ENCODE measurements at places on chromosomes 6 and 20. TPM values are rescaled to one million over a fixed set of nuclear protein-coding genes. Genes with fewer than 3 reads are reported as not detected.

HRH3 gene
- total RNA-seq, result not detected

AP5S1 gene
- total RNA-seq, result 12.3 TPM

NNAT gene
- not detected for total RNA-seq

MCCD1 gene
- total RNA-seq, result not detected

THBS2 gene
- total RNA-seq, result 0.10 TPM

MMS22L gene
- total RNA-seq, result 27.1 TPM

MAP7 gene
- 0.21 TPM for total RNA-seq

PPP1R3G gene
- 0.10 TPM for total RNA-seq

DNA sequence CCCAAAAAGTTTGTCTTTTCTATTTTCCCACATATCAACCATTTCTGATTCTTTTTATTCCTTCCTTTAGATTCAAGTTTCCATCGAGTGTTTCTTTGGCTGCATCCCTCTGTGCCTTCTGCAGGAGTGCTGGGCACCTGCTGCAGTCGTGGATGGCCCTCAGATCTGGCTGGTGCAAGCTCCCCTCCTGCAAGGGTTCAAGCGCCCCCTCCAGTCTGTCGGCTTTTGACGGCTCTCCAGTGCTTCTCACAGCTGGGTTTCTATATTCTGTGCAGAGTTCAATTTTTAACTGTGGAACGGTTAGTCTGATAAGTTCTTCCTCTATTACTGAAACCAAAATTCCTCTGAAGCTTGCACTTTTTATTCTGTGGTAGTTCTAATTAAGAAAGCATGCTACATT, 132.1 kb downstream of the HUS1B start:
- DNase-seq, result no peak
- no peak overlapping the region for H3K27ac ChIP-seq
- H3K36me3 ChIP-seq, result peaks cover 7% of the 10 kb centered on the region
- no peaks in the 10 kb centered on the region for H3K27me3 ChIP-seq

DNA sequence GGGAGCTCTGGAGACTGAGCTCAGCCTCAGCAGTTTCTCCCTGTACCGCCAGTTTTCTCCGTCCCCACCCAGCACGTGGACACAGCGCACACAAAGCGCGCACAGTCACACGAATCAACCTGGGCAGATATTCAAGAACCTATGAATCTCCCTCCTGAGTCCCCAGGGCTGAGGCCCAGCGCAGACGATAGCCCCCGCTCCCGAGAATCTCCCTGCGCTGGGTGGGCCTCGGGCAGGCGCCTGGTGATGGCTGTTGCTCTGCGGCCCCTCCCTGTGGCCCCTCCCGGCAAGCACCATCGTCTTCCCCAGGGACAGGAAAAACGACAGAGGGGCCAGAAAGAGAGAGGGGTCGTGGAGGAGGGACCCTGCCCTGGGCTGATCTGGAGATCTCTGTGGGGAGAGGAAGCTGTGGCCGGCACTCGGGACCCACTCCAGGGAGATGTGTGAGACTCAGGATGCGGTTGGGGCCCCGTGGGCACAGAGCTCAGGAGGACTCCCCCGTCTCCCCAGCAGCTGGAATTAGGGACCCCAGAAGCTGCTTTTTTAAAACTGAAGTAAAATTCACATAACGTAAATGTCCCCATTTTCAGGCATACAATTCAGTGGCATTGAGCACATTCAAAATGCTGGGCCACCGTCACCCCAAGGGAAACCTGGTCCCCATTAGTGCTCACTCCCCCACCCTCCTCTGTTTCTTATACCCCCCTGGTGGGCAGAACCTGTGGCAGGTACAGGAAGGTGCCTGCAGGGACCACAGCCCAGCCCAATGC, 330.8 kb downstream of the TAF4 start:
- no peaks in the 10 kb centered on the region for H3K27me3 ChIP-seq
- no peaks in the 10 kb centered on the region for H3K4me1 ChIP-seq
- no peaks in the 10 kb centered on the region for H3K36me3 ChIP-seq
- DNase-seq, result no peak

GRCh38 chr6:11414176-11414963, 123.2 kb upstream of the TMEM170B start:
- DNase-seq, result peak; percentile 72
- H3K4me3 ChIP-seq, result no peak overlapping the region
- H3K4me1 ChIP-seq, result peaks cover 30% of the 10 kb centered on the region
- no peaks in the 10 kb centered on the region for H3K27me3 ChIP-seq
- no peaks in the 10 kb centered on the region for H3K36me3 ChIP-seq
- H3K27ac ChIP-seq, result 0 out of 2 replicates have a peak overlapping the region, but pooled peaks have one; percentile 4

GRCh38 chr6:5401845-5402738, 140.8 kb downstream of the FARS2 start:
- no peaks in the 10 kb centered on the region for H3K4me1 ChIP-seq
- peaks cover 3% of the 10 kb centered on the region for H3K36me3 ChIP-seq
- no peak for DNase-seq
- H3K27me3 ChIP-seq, result no peaks in the 10 kb centered on the region
- no peak overlapping the region for H3K27ac ChIP-seq

GRCh38 chr20:45341939-45342854, 6.0 kb downstream of the SDC4 start:
- H3K36me3 ChIP-seq, result no peaks in the 10 kb centered on the region
- H3K4me3 ChIP-seq, result no peak overlapping the region
- peaks cover 6% of the 10 kb centered on the region for H3K4me1 ChIP-seq
- DNase-seq, result no peak

GRCh38 chr6:15342114-15342513, 96.2 kb downstream of the JARID2 start:
- no peak overlapping the region for H3K27ac ChIP-seq
- no peak overlapping the region for H3K4me3 ChIP-seq
- no peaks in the 10 kb centered on the region for H3K36me3 ChIP-seq
- no peaks in the 10 kb centered on the region for H3K27me3 ChIP-seq
- H3K4me1 ChIP-seq, result peaks cover 38% of the 10 kb centered on the region

- no peak overlapping the region for H3K4me3 ChIP-seq
- H3K27me3 ChIP-seq, result no peaks in the 10 kb centered on the region
- no peaks in the 10 kb centered on the region for H3K36me3 ChIP-seq
- H3K27ac ChIP-seq, result no peak overlapping the region
- no peaks in the 10 kb centered on the region for H3K4me1 ChIP-seq
- DNase-seq, result no peak
These were observed 67.5 kb downstream of the PHACTR3 start for GRCh38 chr20:59671661-59672471.

- no peaks in the 10 kb centered on the region for H3K4me1 ChIP-seq
- H3K36me3 ChIP-seq, result no peaks in the 10 kb centered on the region
- no peak for DNase-seq
- no peaks in the 10 kb centered on the region for H3K27me3 ChIP-seq
- H3K27ac ChIP-seq, result no peak overlapping the region
These were observed 66.3 kb downstream of the PPP1R3G start for GRCh38 chr6:5151360-5151954.

DNA sequence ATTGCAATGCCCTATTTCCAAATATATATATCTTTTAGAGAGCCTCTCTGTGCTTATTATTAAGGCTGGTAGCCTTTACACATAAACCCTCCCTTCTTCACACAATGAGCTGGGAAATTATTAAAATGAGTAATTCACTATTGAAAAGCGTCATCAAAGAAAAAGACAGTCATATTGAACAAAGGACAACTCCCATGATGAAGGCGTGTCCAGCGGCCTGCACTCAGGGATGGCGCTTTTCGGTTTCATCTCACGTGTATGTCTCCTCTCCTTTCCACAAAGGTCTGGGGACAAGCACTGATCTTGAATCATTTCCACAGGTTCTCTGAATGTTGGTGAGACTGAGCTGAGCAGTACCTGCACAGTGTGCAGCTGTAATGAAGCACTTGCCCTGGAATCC, 3.5 kb downstream of the SERPINB9 start:
- peak overlapping the region; percentile 43 for H3K27ac ChIP-seq
- no peaks in the 10 kb centered on the region for H3K36me3 ChIP-seq
- peaks cover 29% of the 10 kb centered on the region for H3K4me1 ChIP-seq
- no peaks in the 10 kb centered on the region for H3K27me3 ChIP-seq
- DNase-seq, result no peak

DNA sequence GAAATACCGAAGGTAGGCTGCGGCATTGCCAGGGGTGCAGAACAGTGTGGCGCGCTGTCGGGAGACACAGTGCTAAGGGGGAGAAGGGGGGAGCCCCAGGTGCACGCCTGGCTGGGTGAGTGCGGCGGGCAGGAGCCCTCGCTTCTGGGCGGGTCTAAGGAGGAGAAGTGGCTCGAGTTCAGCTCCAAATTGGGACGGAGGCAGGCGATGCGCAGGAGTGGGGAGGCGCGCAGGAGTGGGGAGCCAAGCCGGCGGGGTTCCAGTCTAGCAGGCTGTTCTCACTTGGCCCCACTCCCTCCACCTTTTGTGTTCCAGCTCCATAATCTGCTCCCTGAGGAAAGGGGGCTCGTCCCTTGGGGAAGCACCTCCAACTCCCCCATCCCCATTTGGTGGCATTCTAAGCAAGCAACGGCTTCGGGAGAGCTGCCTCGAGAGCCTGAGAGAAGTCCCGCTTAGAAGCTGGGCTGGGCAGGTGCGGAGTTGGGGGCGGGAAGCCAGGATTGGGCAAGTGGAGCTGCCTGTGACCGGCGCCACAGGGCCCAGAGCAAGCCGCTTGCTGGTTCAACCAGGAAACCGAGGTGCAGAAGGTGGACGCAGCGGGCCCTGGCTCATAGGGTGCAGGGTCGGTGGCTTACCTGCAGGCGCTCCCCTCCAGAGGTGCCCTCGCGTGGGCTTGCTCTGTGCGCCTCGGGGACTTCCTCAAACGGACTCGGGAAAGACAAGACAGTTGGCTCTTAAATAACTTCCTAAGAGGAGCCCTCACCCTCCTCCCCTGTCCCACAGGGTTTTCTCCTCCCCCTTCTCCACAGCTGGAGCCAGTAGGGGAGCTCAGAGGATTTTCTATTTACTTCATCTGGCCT, at the start of gene F13A1:
Gene F13A1, minus strand, starts transcription at position 711 of the 860 bp plus-strand sequence. CDS start 1,998 bp downstream, outside the sequence.
- no peaks in the 10 kb centered on the region for H3K36me3 ChIP-seq
- peaks cover 15% of the 10 kb centered on the region for H3K4me1 ChIP-seq
- DNase-seq, result no peak
- H3K27me3 ChIP-seq, result no peaks in the 10 kb centered on the region
- peak within 1 kb of the TSS; percentile 60 for H3K4me3 ChIP-seq

DNA sequence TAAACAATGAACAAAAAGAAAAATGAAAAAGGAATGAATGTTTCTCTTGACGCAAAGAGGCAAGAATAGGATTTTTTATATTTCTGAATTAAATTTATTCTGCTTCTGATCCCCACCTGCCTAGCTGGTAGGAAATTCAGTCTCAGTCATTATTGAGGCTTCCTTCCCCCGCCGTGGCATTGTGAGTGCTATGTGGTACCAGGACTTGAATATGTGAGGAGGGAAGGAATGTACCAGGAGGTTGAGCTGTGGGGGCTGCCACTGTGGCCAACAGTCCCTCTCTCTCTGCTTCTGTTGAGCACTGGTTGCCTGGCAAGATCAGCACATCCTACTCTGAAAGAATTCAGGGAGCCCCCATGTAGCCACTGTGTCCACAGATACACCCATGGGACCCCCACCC, 368.1 kb upstream of the JARID2 start:
- peaks cover 48% of the 10 kb centered on the region for H3K4me1 ChIP-seq
- H3K4me3 ChIP-seq, result no peak overlapping the region

- no peak overlapping the region for H3K27ac ChIP-seq
- H3K27me3 ChIP-seq, result no peaks in the 10 kb centered on the region
- H3K4me1 ChIP-seq, result peaks cover 30% of the 10 kb centered on the region
- H3K36me3 ChIP-seq, result peaks cover 4% of the 10 kb centered on the region
These were observed 52.7 kb downstream of the PYGB start for GRCh38 chr20:25300496-25301170.

GRCh38 chr6:99241905-99242534, 107.5 kb downstream of the FAXC start:
- no peaks in the 10 kb centered on the region for H3K4me1 ChIP-seq
- H3K36me3 ChIP-seq, result no peaks in the 10 kb centered on the region
- H3K4me3 ChIP-seq, result no peak overlapping the region
- no peaks in the 10 kb centered on the region for H3K27me3 ChIP-seq

GRCh38 chr20:9068841-9069663, at the start of gene PLCB4:
PLCB4 (plus strand) TSS chr20:9069087; CDS start chr20:9307815, 238,728 bp downstream.
- H3K4me1 ChIP-seq, result no peaks in the 10 kb centered on the region
- H3K27me3 ChIP-seq, result no peaks in the 10 kb centered on the region
- DNase-seq, result no peak
- no peak within 1 kb of the TSS for H3K4me3 ChIP-seq
- no peak within 1 kb of the TSS for H3K27ac ChIP-seq

GRCh38 chr20:51014797-51015722, 7.8 kb downstream of the KCNG1 start:
- H3K4me3 ChIP-seq, result no peak overlapping the region
- H3K36me3 ChIP-seq, result no peaks in the 10 kb centered on the region
- DNase-seq, result no peak
- no peaks in the 10 kb centered on the region for H3K4me1 ChIP-seq
- H3K27me3 ChIP-seq, result peaks cover 7% of the 10 kb centered on the region

GRCh38 chr6:42729731-42730130, 7.3 kb upstream of the PRPH2 start:
- peaks cover 10% of the 10 kb centered on the region for H3K4me1 ChIP-seq
- no peaks in the 10 kb centered on the region for H3K27me3 ChIP-seq
- no peaks in the 10 kb centered on the region for H3K36me3 ChIP-seq
- no peak overlapping the region for H3K4me3 ChIP-seq
